Epithelial cell of prostate (primary cell): ENCODE measurements at places on chromosomes 4 and X.

DNA sequence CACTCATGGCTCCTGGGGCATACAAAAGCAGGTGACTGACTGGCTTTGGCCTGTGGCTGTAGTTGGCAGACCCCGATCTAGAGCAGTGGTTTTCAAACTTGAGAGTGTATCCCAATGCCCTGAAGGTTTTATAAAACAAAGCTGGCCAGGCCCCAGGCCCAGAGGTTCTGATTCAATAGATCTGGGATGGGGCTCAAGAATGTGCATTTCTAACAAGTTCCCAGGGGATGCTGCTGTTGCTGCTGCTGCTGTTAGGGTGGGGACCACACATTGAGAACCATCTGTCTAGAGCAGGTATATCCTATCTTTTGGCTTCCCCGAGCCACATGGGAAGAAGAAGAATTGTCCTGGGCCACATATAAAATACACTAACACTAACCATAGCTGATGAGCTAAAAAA lies 7.3 kb downstream of the AIFM1 start:
- no peak for DNase-seq

- DNase-seq: peak; percentile 26
Measured at GRCh38 chr4:165583341-165583740, 204.5 kb downstream of the CPE start.

DNA sequence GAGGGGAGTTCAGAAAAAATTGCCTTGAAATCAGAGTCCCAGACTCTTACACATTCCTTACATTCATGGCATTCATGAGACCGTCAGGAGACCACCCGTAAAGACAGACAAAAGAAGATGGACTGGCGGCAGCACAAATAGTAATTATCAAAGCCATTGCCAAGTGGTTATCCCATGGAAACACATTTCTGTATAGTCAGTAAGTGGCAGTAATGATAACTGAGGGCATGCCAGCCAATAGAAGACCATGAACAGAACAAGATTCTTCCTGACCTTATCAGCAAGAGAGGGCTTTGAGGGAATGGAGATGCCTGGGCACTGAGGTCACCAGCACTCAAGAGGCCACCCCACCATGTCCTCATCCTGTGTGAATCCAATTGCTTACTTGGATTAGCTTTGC lies 121.7 kb upstream of the HCCS start:
- DNase-seq: no peak

- DNase-seq: no peak
Measured at GRCh38 chr4:1532549-1533395, 126.5 kb upstream of the NKX1-1 start.

- no peak for DNase-seq
Measured at GRCh38 chrX:44669626-44670025, 127.0 kb upstream of the FUNDC1 start.

DNA sequence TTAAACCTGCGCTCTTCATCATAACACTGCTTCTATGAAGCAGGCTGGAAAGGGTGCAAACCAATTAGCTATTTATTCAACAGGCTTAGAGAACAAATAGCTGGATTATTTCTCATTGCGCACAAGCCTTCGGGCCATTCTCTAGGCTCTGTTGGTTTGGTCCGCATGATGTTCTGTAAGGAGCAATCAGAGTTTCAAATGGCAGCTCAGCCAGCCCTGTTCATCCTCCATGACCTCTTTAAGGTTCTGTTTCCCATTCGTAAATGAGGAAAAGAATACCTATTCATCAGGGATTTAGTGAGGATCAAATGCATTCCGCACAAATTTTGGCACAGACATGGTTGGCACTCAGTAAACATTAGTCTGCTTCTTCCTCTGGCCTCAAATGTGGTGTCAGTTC lies 15.5 kb upstream of the GPM6A start:
- DNase-seq: no peak

DNA sequence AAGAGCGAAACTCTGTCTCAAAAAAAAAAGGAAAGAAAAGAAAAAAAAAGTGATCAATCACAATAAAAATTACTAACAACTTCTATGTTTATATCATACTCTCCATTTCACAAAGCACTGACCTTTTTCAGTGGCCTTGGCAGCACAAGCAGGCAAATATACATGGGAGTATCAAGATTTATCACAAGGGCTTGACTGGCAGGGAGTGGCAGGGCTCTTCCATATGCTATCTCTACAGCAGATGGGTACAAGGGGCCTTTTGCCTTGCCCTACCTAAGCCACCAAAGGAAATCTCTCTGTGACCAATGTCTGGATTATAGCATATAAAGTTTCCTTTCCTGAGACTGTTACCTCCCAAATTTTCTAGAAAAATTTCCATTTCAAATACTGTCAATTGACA lies 24.4 kb downstream of the TSPAN5 start:
- no peak for DNase-seq

DNA sequence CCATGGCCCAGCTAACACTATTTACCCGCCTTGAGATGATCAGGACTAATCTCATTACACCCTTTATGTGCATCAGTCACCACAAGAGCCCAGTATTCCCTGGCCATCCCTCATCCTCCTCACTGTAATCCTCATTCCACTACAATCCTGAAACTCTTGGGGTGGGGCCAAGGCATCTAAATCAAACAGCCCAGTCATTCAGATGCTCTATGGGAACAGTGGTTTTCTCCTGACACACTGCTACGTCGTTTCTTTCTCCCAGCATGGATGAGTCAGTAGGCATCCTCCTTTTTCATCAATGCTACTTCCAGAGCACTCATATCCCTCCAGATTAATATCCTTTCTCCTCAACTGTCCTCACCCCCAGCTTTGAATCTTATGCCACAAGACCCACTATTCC lies 5.6 kb downstream of the SDAD1 start:
- DNase-seq: peak; percentile 60

GRCh38 chr4:173272996-173273395 lies 61.2 kb downstream of the HMGB2 start:
- no peak for DNase-seq

DNA sequence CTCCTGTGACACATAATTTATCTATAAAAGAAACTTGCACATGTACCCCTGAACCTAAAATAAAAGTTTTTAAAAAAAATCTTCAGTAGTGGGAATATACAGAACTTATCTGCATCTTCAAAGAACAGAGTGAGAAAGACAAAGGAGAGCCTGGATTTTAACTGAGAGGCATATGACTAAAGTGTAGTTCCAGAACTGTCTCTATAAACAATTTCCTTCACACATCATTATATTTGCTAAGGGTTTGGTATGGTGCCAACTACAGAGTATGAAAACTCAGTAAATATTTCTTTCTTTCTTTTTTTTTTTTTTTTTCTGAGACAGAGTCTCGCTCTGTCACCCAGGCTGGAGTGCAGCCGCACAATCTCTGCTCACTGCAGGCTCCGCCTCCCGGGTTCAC lies 49.9 kb upstream of the NFKB1 start:
- no peak for DNase-seq

- DNase-seq: no peak
Measured at GRCh38 chr4:60663769-60664168, 536.4 kb upstream of the ADGRL3 start.

- DNase-seq: no peak
Measured at GRCh38 chr4:95643627-95644026, 94.9 kb upstream of the UNC5C start.

DNA sequence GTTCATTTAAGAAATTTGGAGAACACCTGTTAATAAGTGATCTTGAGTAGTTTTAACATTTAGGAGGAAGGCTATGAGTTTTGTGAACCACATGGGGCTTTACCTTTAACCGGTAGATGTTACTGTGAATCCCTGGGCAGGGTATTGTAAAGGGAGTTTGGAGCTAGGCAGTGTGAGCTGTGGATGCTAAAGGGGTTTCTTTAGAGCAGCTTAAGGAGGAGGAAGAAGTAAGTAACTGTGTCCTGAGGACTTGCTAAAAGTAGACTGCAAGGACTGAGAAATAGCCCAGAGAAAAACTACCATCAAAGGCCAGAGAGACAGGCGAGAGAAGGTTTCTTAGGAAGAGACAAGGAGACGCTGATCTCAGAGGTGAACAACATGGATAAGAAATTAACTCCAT lies 5.6 kb downstream of the RHOH start:
- no peak for DNase-seq

DNA sequence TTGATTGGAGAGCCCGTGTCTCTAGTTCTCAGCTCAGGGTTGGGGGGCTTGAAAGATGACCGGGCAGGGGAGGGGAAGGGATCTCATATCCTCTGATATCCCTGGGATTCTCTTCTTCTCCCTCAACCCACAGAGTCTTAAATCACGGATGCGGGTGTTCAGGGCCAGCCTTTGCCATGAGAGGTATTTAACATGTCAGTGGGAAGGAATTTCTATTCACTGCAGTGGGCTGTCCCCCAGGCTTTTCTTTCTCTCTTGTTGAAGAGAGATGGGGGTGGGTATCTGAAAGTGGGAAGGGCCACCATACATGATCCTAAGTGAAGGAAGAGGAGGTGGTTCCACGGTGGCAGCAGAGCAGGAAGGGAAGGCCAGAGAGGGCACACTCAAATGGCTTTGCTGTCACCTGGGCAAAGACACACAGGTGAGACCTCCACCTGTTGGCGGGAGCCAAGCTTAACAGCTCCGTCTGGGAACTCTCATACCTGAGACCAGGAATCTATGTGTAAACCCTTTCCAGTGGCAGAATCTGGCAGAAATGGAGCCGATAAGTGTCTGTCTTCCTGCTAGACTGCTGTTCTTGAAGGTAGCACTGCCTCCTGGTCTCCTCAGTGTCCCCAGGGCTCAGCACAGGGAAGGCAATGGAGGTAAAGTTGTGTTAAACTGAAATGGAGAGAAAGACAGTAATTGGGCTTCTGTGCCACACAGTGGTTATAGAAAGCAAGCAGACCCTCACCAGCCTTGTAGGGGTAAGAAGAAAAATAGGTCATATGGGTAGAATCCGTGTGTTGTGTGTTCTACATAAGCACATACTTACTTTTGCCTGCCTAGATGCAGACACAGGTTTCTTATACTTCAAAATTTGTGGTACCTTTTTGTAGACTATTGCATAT lies 49.4 kb downstream of the RHOH start:
- DNase-seq: no peak

- no peak for DNase-seq
Measured at GRCh38 chr4:83217721-83218522, 66.7 kb downstream of the COQ2 start.

- DNase-seq: no peak
Measured at GRCh38 chr4:166895771-166896170, 338.5 kb downstream of the SPOCK3 start.

DNA sequence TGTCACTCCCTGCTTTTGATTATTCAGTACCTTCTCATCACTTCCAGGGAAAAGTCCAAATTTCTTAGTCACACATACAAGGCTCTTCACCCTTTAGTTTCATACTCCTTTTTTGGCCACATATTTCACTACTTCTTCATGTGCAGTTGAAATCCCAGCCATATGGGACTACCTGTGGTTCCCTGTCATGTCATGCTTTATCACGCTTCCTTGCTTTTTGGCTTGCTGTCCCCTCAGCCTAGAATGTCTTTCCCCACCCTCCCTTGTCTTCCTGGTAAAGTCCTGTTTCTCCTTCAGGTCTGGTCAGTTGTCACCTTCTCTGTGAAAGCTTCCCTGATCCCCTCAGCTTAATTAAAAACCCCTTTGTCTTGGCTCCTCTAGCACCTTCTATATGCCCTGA lies 163.8 kb downstream of the AFF2 start:
- no peak for DNase-seq

- no peak for DNase-seq
Measured at GRCh38 chrX:40043895-40044294, 53.9 kb downstream of the BCOR start.

- DNase-seq: no peak
Measured at GRCh38 chr4:33924811-33925210, 2319.5 kb downstream of the ARAP2 start.

- DNase-seq: no peak
Measured at GRCh38 chrX:97539970-97540519, 656.3 kb downstream of the RPA4 start.

DNA sequence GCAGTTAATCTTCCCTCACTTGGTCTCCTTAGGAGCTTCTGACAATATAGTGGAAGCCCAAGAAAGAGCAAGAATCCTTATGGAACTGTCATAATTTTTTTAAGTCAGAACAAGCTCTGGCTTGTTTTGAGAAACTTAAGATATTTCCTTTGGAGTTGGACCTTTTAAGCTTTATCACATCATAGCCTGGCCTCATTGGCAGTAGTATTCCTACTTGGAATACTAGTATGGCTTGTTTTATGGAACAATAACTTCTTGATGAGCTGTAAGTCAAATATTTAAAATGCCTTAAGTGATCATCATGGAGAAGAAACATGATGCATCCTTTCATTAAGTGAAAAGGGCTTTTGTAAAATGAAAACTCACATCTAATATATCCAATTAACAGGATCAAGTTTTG lies 78.0 kb upstream of the NRK start:
- no peak for DNase-seq

GRCh38 chrX:84320614-84321013 lies 132.6 kb upstream of the RPS6KA6 start:
- DNase-seq: no peak

GRCh38 chrX:136735601-136736000 lies 45.1 kb downstream of the ARHGEF6 start:
- no peak for DNase-seq

DNA sequence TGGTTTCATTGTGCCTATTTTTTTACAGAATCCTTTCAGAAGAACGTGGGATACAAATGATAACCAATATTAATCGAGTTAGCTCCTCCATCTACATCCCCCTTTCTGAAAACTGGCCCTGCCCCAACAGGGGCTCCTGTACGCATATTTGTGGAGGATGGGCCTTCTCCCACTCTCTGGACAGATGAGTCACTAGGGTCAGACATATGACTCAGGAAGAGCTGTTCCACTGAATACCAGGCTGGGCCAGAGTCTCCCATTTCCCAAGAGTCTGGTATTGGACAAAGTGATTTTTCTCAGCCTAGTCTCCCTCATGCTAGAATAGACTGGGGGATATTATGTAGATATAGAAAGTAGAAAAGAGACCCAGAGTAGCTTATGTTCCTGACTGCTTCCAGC lies 142.4 kb downstream of the TSPAN5 start:
- DNase-seq: no peak

DNA sequence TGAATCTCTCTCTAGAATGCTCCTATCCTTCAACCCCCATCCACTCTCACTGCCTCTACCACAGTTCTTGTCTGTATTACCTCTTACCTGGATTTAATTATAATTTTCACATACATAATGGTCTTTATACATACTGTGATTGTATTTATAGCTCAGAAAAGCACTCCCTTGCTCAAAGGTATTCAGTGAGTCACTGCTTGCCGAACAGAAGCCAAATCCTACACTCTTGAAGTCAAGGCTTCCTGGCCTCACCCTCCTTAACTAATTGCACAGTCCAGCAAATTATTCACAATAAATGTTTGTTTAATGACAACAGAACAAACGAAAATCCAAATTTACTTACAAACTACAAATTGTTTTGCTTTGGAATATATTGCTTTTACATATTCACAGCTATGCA lies 159.5 kb downstream of the KLHL13 start:
- DNase-seq: no peak

- DNase-seq: no peak
Measured at GRCh38 chr4:94534401-94535312, 82.9 kb downstream of the PDLIM5 start.

- DNase-seq: no peak
Measured at GRCh38 chr4:79831701-79832514, 241.1 kb downstream of the ANTXR2 start.

GRCh38 chr4:79211490-79211889 lies 114.4 kb downstream of the NAA11 start:
- DNase-seq: no peak

- DNase-seq: no peak
Measured at GRCh38 chr4:20825505-20825904, 125.2 kb downstream of the PACRGL start.
